ENCODE measurements at places on chromosomes 2 and 18.

GRCh38 chr18:54991981-54992380 lies 32.7 kb upstream of the CCDC68 start:
- no peak for DNase-seq

DNA sequence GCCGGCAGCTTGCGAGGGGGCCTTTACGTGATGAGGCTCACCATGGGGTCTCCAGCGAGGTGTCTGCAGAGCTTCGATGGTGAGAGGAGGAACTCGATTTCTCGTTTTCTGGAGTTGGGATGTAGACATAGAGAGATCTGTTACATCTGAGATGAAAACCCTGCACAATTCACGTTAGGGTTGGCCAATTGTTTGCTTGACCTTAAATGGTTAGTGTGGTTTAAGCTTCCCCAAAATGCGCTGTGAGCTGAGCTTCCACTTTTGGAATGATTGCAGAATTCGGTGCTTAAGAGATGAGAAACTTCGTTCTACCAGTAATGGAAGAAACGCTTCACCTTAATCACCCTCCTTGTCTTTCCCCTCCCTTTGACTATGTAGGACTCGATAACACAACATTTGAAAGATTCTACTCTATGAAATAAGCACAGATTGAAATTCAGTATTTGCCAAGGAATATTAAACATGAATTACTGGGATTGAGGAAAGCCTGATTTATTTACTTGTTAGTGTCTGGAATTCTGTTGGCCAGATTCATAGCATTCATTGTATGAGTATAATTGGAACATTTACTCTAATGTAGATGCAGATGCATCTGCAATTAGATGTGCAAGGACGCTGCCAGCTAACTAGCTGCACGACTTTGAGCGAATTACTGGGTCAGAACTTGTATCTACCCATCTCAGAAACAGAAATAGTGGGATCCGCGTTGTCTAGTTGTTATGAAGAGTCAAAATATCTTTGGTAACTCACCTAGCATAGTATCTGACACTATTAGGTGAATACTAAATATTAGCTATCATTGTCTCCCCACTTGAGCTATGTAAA lies 1.6 kb upstream of the KLF7 start:
- no peak for DNase-seq

GRCh38 chr18:46950064-46950656 lies 32.8 kb downstream of the KATNAL2 start:
- DNase-seq, result no peak

DNA sequence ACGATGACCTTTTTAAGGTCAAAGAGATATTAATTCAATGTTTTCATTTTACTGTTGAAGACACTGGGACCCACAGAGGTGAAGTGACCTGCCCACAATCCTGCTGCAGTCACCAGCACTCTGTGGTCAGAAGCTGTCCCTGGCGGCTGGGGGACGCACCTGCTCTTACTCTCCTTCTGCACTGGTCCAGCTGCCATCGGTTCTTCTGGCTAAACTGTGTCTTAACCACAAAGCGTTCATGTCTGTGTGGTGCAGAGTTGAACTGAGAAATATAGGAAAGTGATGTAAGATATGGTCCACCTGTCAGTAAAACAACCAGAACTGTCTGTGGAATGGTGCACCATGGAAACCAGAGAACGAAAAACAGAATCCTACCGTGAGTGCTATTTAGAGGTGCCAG lies 44.9 kb upstream of the SMIM21 start:
- DNase-seq, result no peak

- no peak for DNase-seq
These were observed 64.8 kb upstream of the GALNT5 start for GRCh38 chr2:157192445-157193423.

DNA sequence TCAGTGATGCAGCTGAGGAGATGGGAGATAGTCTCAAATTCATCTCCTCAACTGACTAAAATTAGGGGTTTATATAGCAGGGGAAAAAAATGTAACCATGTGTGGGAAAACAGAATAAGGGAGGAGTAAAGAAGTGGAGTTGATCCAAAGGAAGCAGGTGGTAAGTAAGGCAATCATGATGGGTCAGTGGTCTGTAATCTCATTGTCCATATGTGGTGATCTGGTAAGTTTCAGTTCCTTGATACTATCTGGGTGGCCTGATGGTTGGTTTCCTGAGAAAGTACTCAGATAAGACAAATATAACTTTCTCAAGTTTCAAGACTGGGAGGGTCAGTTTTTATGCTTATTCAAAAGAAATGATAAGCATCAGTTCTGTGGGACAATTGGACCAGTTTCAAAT lies 312.3 kb upstream of the KCNJ3 start:
- no peak for DNase-seq

DNA sequence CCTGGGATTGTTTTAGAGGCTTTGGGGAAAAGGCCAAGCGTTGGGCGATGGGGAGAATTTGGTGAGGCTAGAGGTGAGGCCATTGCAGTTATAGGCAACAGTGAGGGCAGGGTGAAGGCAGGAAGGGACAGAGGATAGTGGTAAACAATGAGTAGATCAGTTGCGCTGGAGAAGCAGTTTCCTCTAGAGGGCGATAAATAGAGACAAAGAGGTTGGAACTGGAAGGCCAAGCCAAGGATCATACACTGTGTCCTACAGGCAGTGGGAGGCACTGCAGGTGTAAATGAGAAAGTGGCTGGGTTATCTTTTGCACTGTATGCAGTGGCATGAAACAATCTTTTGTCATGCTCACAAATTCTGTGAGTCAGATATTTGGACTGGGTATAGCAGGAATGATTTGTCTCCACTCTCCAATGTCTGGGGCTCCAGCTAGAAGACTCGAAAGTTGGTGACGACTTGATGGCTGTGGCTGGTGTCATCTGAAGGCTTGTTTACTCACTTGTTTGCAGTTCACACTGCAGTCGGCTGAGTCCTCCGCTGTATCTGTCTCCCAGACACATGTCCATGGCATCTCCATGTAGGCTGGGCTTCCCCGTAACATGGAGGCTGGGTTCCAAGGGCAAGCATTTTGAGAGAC lies 82.1 kb downstream of the TNP1 start:
- DNase-seq, result peak; percentile 62

- DNase-seq, result no peak
These were observed 97.3 kb upstream of the CREB1 start for GRCh38 chr2:207432453-207432852.

- DNase-seq, result no peak
These were observed 41.0 kb upstream of the TAF4B start for GRCh38 chr18:26185267-26185666.

- no peak for DNase-seq
These were observed 58.7 kb downstream of the THADA start for GRCh38 chr2:43537137-43537536.

DNA sequence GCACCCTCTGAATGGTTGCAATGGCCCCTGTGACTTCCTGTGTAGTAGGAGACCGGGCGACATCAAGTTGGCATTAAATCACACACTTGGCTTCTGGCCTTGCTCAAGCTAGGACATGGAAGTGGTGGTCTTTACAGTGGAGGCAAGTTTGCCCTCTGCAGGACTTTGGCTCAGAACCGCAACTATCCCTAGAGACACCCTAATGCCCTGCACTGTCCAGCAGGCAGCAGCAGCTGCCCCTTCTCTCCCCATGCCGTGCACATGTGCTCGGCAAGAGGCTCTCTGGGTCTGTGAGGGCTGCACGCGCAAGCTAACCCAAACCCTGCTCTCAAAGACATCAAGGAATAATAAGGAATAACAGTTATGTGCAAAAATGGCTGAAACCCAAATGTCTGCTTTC lies 106.5 kb downstream of the COL6A3 start:
- DNase-seq, result no peak

DNA sequence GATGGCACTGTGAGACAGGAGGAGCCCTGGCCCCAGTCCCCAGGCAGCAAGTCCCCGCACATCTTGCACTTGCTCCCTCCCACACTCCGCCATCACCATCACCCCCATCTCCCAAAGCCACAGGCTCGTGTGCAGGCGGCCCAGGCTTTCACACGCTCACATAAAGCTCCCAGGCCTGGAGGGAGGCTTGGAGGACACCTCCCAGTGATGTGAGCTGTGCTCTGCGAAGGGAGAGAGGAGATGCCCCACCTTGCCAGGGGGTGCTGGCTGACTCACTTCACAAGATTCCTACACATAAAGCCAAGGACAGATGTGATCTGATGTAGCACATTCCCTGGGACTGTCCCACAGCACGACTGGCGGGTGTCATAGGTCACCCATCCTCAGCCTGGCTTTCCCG lies 28.9 kb downstream of the CELF4 start:
- DNase-seq, result no peak

- DNase-seq, result peak; percentile 17
These were observed 979.5 kb upstream of the CELF4 start for GRCh38 chr18:38545071-38545470.

GRCh38 chr2:194815475-194815874 lies 841.6 kb upstream of the SLC39A10 start:
- no peak for DNase-seq

DNA sequence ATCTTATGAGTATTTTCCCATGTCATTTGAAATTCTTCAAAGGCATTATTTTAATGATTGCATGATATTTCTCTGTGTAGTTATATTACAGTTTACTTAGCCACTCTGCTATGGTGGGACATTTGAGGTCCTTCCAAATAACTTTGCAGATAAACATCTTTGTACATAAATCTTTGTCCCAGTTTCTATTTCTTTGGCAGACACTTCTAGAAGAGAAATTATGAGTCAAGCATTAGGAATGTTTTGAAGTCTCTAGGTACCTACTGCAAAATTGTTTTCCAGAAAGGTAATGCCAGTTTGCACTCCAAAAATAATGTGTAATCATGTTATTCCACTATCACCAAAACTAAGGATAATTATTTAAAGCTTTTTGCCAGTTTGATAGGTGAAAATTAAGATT lies 149.7 kb downstream of the EN1 start:
- DNase-seq, result no peak

DNA sequence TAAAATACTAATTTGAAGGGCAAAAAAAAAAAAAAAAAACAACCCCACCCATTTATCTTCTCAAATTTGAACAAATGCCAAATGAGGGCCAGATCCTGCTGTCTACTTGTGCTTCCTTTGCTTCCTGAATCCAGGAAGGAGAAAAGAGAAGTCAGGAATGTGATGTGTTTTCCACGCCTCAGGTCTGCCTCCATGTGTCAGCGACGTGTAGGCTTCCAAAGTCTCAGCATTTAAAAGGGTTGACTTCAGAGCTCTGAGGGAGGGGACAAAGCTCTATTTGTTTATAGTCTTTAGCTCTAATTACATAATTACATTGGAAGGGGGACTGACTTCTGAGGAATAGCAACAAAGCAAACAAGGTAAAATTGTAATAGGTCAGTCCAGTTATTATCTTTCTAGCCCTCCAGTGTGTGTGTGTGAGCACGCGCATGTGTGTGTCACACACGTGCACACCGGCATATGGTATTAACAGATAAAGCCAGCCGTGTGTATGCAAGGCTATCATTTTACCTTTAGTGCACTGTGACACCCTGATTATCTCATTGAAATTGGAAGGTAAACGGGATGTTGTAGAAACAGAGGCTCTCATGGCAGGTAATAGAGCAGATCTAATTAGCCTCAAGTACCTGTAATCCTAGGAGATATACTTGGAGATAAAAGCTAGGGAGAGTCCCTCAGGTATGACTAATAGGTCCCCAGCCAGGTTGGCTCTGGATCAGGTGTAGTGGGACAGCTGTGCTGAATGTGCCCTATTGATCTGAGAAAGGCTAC lies 911.4 kb upstream of the ZEB2 start:
- peak; percentile 23 for DNase-seq

GRCh38 chr2:72613931-72614330 lies 211.9 kb downstream of the EXOC6B start:
- no peak for DNase-seq

- DNase-seq, result no peak
These were observed 107.0 kb downstream of the RNF144A start for GRCh38 chr2:7024261-7024660.

- no peak for DNase-seq
These were observed 364.3 kb upstream of the LRP1B start for GRCh38 chr2:142495141-142495540.

- DNase-seq, result no peak
These were observed 85.5 kb downstream of the MTA3 start for GRCh38 chr2:42653908-42654445.

- no peak for DNase-seq
These were observed 118.3 kb downstream of the CAPN13 start for GRCh38 chr2:30688956-30689401.

GRCh38 chr2:159925975-159926374 lies 128.0 kb upstream of the CD302 start:
- DNase-seq, result no peak

- no peak for DNase-seq
These were observed 169.5 kb upstream of the AGAP1 start for GRCh38 chr2:235324324-235324723.

DNA sequence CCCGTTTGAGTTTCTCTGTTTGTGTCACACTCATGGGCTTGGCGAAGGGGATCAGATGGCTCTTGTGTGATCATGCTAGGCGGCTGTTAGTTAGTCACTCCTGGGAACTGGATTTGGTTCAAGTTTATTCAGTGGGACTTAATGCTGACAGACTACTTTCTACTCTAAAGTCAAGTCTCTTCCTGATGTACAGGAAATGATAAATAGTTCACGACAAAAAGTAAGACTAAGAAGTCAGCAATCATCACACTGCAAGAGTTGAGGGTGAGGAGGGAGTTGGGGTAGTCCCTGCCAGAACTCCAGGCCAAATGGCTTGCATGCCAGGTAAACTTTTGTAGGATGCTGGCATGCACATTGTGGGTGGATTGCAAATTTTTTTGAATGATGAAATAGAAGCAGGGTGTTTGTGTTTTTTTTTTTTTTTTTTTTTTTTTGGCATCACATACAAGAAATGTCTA lies 25.1 kb upstream of the CCL20 start:
- DNase-seq, result no peak

GRCh38 chr2:172848519-172848918 lies 112.9 kb downstream of the RAPGEF4 start:
- no peak for DNase-seq

GRCh38 chr2:54029721-54030395 lies 59.1 kb upstream of the PSME4 start:
- DNase-seq, result no peak

DNA sequence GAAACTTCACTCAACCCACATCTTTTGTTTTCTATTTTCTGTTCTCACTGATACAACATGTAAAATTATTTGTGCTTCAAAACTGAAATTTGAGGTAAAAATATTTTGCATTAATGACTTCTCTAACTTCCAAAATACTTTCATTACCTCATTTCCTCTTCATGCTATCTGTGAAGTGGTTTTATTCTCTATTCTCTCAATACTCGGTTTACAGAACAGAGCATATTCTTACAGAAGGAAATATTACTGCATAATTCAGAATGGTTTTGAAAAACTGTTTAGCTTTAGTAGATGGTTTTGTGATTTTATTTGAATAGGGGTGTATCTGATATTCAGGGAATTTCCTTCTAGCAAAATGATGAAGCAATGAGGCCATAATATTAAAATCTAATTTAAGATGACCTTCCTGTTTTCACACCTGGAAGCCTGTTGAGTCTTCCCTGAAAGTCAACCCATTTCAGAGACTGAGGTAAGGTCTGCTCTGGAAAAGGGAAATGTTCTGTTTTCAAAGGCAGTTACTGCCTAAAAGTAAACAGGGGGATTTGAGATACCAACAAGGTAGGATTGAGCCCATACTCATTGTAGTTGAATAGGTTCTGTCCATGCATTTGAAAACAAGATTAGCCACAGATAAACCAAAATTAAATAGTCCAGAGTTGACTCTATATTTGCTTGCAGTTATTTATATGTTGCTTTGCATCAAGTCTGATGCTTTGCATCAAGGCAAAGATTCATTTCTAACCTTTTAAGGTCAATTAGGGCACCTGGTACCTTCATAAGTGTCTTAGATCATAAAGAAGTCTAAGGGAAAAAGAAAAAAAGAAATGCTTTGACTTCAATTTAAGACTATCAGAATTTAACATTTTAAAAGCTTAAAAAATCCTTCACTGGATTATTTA lies 50.8 kb upstream of the PEX13 start:
- DNase-seq, result no peak
